ENCODE measurements at places on chromosomes 12 and 14.

GRCh38 chr12:124217508-124218242, 77.2 kb upstream of the RFLNA start:
- DNase-seq = no peak

GRCh38 chr12:24979329-24979728, 30.4 kb upstream of the BCAT1 start:
- no peak for DNase-seq

DNA sequence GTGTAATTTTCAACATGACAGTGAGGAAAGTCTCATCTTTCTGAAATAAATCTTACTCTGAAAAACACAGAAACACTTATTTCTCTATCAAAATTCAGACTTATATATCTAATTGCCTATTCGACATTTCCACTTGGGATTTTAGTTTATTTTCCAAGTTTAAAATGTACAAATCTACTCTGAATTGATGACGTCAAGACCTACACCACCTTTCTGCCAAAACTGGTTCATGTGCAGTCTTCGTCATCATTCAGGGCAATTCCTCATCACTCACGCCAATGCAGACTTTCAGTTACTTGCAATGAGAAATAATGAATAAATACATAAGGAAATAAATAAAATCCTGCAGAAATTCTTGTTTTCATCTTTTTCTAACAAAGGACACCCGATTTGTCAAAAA, 843.8 kb downstream of the C12orf50 start:
- no peak for DNase-seq

- no peak for DNase-seq
These were observed 9.4 kb downstream of the SYNE2 start for GRCh38 chr14:63862163-63862562.

- DNase-seq = no peak
These were observed at the start of gene OLR1 for GRCh38 chr12:10171973-10172728. Gene OLR1 (minus strand): TSS chr12:10172132. CDS start chr12:10172077, 55 bp downstream.

- no peak for DNase-seq
These were observed 172.4 kb downstream of the CALM1 start for GRCh38 chr14:90569201-90569600.

- no peak for DNase-seq
These were observed 30.6 kb downstream of the WDR89 start for GRCh38 chr14:63611078-63611477.

DNA sequence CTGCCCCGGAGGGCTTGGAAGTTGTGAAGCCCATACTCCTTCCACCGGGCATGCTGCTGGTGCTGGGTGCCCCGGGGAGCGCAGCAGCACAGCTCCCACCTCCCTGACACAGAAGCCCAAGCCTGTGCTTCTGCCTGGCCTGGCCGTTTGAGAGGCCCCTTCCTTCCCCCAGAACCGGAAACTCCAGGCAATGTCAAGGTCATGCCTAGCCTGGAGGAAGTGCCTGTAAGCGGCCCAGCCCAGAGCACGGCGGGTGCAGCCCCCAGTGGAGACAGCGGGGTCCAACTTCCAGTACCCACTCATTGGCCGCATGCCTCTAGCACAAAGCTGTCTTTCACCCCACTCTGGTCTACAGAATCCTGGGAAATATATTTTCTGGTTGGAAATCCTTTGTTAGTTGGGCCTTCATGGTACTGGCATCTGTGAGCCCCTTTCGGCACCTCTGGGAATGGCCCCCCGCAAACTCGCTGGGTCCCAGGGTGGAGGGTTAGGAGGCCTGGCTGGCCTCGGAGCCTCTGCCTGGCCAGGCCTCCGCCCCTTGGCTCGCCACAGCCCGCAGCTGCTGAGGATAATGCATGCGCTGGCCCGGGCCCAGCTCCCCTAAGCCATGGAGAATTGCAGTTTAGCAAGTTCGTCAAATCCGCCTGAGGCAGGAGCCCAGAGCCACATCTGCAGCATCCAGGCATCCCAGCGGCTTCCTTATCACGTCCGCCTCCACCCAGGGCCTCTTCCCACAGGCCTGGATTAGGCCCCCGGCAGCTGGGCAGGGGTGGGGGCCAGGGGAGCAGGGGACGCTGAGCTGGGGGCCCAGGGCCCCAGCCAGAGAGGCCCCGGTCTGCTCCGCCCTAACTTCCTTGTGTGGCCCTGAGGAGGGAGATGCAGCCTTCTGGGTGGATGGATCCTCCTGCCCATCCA, 48.9 kb upstream of the DLK1 start:
- no peak for DNase-seq

DNA sequence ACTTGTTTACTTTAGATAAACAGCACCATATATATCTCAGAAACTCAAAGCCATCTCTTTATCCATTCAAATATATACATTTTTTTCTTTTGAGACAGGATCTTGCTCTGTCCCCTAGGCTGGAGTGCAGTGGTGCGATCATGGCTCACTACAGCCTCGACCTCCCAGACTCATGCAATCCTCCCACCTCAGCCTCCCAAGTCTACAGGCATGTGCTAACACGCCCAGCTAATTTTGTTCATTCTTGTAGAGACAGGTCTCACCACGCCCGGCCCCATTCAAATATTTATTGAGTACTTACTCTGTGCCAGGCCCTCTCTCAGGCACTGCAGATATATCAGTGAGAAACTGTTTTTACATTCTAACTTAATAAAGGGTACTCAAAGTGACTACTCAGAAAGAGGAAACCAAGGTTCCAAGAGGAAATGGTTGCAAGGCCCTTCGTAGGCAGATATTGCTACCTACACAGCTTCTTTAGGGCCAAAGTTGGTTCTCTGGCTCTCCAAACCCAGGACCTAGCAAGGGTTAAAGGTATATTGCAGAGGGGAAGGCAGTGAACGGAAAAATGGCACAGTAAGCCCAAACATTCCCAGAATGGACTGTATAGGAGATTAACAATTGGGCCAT, 2.9 kb downstream of the ATXN3 start:
- DNase-seq = no peak

GRCh38 chr14:93107453-93107852, 8.3 kb downstream of the ITPK1 start:
- DNase-seq = no peak

- DNase-seq = no peak
These were observed 20.0 kb downstream of the KCNK10 start for GRCh38 chr14:88303041-88303440.

DNA sequence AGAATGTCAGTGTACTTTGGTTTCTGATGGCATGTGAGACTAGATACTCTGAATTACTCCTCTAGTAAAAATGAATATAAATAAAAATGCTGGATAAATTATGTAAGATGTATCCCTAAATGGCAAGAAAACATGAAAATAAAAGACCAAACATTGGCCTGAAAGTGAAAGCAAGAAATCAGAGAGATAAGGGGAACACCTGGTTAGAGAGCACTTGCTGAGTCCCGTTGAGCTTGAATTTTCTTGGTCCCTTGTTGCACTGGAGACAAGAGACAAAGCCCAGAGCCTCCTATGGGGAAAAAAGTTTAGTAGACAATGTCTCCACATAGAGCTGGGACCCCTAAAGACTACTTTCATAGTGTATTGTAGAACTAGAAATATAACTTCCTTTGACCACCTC, 23.9 kb downstream of the RASSF8 start:
- DNase-seq = no peak

GRCh38 chr12:46217541-46218321, 51.1 kb downstream of the SLC38A1 start:
- DNase-seq = no peak

GRCh38 chr14:93430315-93431035, at the start of gene UNC79:
Gene UNC79 (plus strand): TSS chr14:93430939. CDS start chr14:93431030, 91 bp downstream.
- DNase-seq = no peak

All from HTR-8/SVneo (cell line).